ENCODE measurements at places on chromosomes 1 and 21. TPM values are rescaled to one million over a fixed set of nuclear protein-coding genes. Genes with fewer than 3 reads are reported as not detected.

Gene NR5A2
- not detected for total RNA-seq

Gene LDLRAD1
- not detected for total RNA-seq

Gene GBP5
- total RNA-seq = under 0.01 TPM

Gene RGS13
- not detected for total RNA-seq

Gene ELAPOR1
- 0.26 TPM for total RNA-seq

Gene COL16A1
- total RNA-seq = 150 TPM

Gene AMY1C
- not detected for total RNA-seq

Gene S100A7
- not detected for total RNA-seq

Gene DYNLT5
- under 0.01 TPM for total RNA-seq

Gene CD1B
- not detected for total RNA-seq

Gene MAPKAPK2
- total RNA-seq = 31.3 TPM

Gene TTLL7
- 9.8 TPM for total RNA-seq

Gene ITLN2
- total RNA-seq = not detected

Gene C1orf21
- 53.0 TPM for total RNA-seq

Gene C8A
- total RNA-seq = not detected

Gene TIMM17A
- total RNA-seq = 47.7 TPM

Gene EBNA1BP2
- total RNA-seq = 39.1 TPM

Gene TSTD1
- total RNA-seq = 0.77 TPM

Gene POLR3GL
- total RNA-seq = 15.4 TPM

Gene PRDM2
- 7.2 TPM for total RNA-seq

Gene DPYD
- 64.2 TPM for total RNA-seq

Gene CDCA8
- total RNA-seq = 0.26 TPM

Gene SRP9
- total RNA-seq = 159 TPM

Gene FALEC
- 1.0 TPM for total RNA-seq

Gene IFI44L
- total RNA-seq = 2.1 TPM

Gene PLA2G2C
- total RNA-seq = not detected

Gene CASQ2
- total RNA-seq = not detected

Gene TMPRSS15
- total RNA-seq = not detected

Gene FLG2
- not detected for total RNA-seq

Gene SOX13
- 1.5 TPM for total RNA-seq

Gene TGFB2
- total RNA-seq = 13.9 TPM

Gene EPHB2
- 12.3 TPM for total RNA-seq

Gene SCNM1
- total RNA-seq = 26.5 TPM

Gene C1orf74
- 3.1 TPM for total RNA-seq

Gene USH2A
- under 0.01 TPM for total RNA-seq

Gene NBPF19
- 23.0 TPM for total RNA-seq

Gene IL19
- total RNA-seq = not detected

Gene TIE1
- not detected for total RNA-seq

Gene GPA33
- total RNA-seq = not detected

Gene SLC45A3
- 2.3 TPM for total RNA-seq

All from fibroblast of lung (primary cell).